Activated CD4-positive, CD25-positive, alpha-beta regulatory T cell (primary cell): ENCODE measurements at places on chromosomes 7 and 10.

DNA sequence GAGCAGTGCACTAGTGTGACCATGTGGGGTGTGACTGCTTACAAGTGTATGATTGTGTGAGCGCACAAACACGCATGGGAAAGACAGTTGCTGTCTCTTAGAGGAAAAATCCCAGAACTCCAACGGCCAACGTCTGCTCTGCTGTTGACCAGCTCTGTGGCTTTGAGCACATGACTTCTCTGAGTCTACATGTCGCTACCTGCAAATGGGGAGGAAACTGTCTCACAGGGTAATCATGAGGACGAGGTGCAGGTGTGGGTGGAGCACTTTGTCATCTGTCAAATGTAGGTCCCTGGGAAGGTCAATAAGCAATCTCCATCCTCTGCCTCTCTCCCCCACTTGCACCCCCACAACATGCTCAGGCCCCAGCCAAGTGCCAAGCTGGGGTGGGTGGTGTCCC is 31.2 kb upstream of the TLX1 start:
- DNase-seq = no peak

- no peak for DNase-seq
Measured at GRCh38 chr10:42933448-42934340, 143.2 kb upstream of the RET start.

GRCh38 chr10:12703813-12704212 is 297.7 kb downstream of the CCDC3 start:
- DNase-seq = no peak

GRCh38 chr7:148419856-148420832 is 170.4 kb upstream of the C7orf33 start:
- DNase-seq = no peak

DNA sequence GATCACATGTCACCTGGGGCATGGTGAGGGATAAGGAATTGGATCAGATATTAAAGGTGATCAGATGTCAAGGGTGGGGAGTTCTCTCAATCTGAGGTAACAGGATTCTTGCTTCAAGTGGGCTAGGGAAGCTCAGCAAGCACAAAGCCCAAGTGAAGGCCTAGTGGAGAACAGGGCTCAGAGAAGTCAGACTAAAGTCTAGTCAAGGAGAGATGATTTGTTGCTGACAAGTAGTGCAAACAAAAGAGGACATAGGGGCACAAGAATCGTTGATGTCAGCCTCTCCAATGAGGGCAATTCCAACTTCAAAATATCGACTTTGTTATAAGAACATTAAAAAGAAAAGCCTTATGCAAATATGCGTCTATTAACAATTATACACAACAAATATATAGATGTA is 852.8 kb upstream of the CELF2 start:
- no peak for DNase-seq

DNA sequence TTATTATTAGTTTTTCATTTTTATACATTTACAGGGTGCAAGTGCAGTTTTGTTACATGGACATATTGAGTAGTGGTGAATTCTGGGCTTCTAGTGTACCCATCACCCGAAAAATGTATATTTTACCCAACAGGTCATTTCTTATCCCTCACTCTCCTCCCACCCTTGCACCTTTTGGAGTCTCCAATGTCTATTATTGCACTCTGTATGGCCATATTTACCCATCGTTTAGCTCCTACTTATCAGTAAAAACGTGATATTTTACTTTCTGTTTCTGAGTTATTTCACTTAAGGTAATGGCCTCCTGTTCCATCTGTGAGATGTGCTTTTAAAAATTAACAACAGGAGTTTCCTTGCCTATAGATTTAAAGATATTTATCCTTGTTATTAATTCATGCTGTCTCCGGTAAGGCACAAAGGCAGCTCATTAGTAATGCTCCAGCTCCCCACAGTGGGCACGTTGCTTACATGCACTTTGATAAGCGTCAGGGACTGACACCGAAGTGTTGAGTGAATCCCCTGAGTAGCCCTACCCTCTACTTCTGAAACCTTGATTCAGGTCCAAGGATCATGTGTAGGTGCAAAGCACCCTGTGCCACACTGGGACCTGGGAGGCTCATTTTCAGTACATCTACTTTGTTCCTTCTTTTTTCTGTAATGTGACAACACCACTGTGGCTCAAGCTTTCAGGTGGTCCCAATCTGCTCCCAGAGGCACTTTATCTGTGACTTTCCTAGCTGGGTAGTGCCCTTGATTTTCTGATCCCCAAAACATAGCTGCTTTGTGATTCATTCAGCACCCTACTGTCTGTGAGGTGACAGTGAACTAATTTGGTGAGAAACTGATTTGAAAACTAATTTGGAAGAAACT is 27.3 kb downstream of the HYAL4 start:
- DNase-seq = no peak

GRCh38 chr10:74976565-74976964 is 134.9 kb upstream of the SAMD8 start:
- DNase-seq = no peak

DNA sequence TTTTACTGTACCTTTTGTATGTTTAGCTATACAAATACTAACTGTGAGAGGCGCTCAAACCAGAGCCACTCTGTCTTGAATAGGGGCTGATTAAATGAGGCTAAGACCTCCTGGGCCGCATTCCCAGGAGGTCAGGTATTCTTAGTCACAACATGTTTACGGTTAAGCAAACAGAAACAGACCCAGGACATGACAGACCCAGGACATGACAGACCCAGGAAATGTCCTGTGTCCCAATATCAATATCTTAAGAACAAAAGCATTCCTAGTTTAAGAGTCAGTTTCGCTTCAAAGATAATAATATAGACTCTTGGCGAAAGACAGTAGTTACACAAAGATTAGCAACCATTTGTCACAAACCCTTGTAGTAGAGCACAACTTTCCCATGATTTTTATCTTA is 304.5 kb downstream of the CCSER2 start:
- no peak for DNase-seq

GRCh38 chr10:5509691-5510090 is 10.3 kb upstream of the CALML5 start:
- DNase-seq = no peak

- DNase-seq = no peak
Measured at GRCh38 chr10:35412900-35413491, 76.7 kb downstream of the CCNY start.

DNA sequence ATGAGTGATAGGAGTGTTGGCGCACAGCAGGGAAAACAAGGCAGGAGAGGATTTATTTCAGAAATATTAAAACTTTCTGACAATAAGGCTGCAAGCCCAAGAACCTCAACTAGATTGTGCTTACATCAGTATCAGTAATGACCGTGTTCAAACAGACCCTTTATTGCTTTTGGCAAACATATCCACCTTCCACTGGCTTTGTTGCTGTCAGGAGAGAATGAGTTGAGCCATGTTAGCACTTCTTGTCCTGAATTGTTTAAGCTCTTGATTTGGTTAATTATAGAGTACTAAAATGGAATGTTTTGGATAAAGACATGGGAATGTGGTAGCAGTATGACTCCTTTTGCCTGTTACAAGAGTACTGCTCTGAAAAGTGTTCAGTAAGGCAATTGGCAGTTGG is 3.8 kb downstream of the AHCYL2 start:
- DNase-seq = no peak

GRCh38 chr7:6023974-6024435 is 7.2 kb upstream of the ANKRD61 start:
- DNase-seq = no peak

DNA sequence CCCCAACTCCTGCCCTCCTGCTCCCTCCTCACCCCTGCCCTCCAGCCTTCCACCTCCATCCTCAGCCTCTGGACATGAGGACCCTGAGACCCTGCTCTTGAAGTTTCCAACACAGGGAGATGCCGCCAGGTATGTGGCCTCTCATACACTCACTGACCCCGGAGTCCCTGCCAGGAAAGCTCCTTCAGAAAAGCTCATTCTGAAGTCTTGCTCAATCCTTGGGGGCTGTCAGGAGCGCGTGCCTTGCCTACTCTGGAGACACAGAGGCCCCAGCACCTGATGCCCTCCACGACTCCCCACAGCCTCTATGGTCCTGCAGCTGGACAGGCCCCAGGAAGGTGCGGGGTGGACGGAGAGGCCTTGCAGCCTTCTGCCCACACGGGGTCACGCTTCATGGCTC is 11.0 kb downstream of the NUDT1 start:
- DNase-seq = no peak

DNA sequence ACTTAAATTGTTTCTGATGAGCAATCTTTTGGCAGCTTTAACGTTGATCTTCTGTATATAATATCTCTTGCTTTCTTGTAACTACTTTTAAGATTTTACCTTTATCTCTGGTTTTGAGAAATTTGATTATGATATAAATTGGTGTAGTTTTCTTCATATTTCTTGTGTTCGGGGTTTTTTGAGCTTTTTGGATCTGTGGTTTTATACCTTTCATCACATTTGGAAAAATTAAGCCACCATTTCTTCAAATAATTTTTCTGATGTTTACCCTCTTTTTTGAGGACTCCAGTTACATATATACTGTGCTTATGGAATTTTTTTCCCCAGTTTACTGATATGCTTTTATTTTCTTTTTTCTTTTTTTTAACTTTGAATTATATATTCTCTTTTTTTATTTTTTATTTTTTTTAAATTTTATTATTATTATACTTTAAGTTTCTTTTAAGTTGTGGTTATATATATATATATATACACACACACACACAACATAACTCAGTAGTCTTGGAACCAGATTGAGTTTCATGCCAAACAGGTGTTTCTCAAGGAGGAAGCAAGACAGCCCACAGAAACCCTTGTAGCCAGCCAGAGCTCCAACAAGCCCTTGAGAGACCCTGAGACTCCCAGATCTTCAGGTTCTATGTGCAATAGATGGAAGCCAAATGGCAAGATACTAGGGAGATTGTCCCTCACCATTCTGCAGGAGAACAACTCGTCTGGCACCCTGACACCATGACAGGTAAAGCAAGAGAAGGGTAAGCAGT is 27.5 kb upstream of the NME8 start:
- DNase-seq = no peak

GRCh38 chr10:11663763-11664555 is 52.5 kb upstream of the USP6NL start:
- no peak for DNase-seq

DNA sequence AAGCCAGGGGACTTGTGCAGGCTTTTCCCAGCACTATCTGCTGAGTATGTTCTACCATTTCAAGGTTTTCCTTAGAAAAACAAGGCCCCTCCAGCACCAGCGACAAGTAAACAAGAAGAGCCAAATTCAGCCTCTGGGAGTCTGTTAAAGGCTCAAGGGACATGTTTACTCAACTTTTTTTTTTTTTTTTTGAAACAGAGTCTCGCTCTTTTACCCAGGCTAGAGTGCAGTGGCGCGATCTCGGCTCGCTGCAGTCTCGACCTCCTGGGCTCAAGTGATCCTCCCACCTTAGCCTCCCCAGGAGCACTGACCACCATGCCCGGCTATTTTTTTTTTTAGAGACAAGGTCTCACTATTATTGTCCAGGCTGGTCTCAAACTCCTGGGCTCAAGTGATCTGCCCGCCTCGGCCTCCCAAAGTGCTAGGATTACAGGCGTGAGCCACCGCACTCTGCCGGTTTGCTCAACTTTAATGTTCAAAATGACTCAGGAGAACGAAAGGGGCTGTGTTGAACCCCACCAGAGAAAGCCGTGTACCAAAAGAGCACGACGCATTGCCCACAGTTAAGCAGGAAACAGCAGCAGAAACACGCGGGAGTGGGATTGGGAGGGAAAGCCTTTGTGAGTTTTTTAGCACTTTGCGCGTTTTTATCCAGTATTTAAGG is 772 bp downstream of the PRDX3 start:
- DNase-seq = no peak

GRCh38 chr7:96558530-96558929 is 151.1 kb downstream of the SEM1 start:
- DNase-seq = no peak

- no peak for DNase-seq
Measured at GRCh38 chr7:85567983-85568382, 381.1 kb upstream of the SEMA3D start.

DNA sequence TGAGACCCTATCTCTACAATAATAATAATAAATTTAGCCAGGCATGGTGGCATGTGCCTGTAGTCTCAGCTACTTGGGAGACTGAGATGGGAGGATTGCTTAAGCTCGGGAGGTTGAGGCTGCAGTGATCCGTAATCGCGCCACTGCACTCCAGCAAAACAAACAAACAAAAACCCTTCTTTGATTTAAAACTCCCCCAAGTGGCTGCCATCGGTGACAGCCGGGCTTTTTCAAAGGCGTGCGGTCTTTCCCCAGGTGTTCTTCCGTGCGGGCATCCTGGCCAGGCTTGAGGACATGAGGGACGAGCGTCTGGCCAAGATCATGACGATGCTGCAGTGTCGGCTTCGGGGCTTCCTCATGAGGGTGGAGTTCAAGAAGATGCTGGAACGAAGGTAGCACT is 1.9 kb upstream of the MYH16 start:
- no peak for DNase-seq

- DNase-seq = no peak
Measured at GRCh38 chr10:117126034-117126433, 12.0 kb downstream of the VAX1 start.

DNA sequence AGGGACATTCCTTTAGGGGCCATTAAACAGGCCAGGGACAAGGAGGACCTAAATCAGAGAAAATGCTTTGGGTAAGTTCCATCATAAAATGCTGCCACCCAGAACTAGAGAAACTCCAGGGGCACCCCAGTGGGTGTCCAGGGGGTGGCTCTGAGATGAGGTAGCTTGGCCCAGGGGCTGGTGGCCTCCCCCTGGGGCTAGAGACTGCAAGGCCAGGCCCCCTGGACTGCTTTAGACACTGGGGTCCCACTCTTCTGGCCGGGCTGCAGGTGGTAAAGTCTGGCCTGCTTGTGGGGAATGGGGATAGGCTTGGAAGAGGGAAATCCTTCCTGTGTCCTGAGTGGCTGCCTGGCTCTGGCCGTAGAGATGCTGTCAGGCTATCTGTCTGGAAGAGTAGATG is 169.6 kb upstream of the PODXL start:
- no peak for DNase-seq

DNA sequence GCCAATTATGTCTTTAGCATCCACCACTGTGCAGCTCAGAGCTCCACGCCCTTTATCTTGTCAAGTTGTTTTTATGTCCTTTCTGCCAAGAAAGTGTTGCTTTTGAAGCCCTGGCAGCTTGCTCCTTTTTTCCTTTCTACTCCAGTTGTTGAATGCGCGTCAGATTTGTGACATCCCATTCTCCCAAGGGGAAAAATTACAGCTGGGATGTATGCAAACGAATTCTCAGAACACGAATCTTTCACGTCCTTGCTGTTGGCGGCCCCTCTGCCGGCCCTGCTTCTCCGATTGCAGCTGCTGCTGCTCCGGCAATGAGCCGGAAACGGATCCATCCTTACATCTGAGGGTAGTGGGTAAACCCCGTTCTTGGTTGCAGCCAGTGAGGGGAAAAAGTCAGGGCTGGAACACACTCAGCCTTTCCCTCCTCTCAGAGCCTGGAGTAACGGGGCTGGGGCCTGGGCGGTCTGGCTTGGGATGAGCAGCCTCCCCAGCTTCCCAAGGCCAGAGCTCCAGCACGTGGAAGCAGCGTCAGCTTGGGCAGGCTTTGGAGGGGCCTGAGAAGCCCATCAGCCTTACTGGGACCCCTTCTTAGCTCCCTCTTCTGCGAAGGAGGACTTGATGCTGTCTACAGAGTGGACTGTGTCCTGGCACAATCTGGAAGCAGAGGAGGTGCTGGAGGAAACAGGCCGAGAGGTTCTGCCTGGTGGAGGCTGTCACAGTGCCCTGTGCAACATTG is 79.0 kb upstream of the CHST15 start:
- no peak for DNase-seq

GRCh38 chr7:94052398-94053180 is 48.4 kb upstream of the BET1 start:
- DNase-seq = no peak
